ENCODE measurements at places on chromosomes 5 and 9. TPM values are rescaled to one million over a fixed set of nuclear protein-coding genes. Genes with fewer than 3 reads are reported as not detected.

DNA sequence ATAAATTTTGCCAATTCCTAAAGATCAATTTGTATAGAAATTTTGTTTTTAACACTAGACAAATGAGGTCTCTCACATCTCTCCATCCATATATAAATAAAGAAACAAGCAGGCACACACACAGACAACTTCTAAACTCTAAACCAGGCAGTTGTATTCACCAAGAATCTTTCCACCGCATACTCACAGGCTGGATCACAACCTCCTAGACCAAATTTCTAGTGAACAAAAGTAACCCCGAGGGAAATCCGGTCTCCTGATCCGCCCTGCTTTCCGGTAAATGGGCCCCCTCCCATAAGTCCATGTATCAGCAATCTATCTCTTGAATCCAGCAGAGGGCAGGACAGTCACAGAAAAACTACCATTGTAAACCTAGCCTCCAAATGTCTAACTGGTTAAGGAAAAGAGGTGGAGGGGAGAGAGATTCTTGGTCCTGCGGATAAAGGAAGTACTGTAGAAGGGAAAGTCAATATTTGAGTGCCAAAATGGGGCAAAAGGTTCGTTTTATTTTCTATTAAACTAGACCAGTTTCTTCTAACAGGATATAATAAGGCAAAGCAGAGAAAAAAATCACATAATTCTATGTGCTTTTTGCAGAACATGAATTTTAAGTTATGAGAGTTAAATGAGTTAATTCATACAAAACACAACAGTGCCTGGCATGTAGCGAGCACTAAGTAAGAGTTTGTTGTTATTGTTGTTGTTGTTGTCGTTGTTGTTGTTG, 4.8 kb upstream of the SMU1 start:
- H3K27me3 ChIP-seq, result no peaks in the 10 kb centered on the region
- H3K4me3 ChIP-seq, result peak overlapping the region; percentile 4
- DNase-seq, result peak; percentile 50
- no peaks in the 10 kb centered on the region for H3K36me3 ChIP-seq
- no peaks in the 10 kb centered on the region for H3K4me1 ChIP-seq

DNA sequence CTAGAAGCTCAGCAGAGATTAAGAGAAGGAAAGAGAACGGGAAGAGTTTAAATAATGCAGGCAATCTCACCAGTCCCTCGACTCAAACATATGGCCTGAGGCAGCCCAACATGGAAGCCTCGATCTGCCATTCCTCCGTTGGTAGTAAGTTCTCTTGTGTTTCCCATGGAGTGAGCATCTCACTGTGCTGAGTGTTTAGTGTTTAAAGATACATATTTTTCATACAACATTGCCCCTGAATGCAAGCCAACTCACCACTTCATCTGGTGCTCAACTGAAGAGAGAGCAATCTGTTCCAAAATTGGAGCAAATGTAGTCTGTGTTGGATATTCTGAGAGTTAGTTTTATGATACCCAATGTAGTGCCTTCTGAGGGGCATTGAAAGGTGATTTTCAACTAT, 171.5 kb upstream of the ATP10B start:
- H3K27ac ChIP-seq, result no peak overlapping the region
- no peaks in the 10 kb centered on the region for H3K4me1 ChIP-seq
- no peak overlapping the region for H3K4me3 ChIP-seq
- no peaks in the 10 kb centered on the region for H3K27me3 ChIP-seq
- DNase-seq, result no peak

GRCh38 chr9:15438891-15439290, 16.2 kb downstream of the SNAPC3 start:
- no peak for DNase-seq
- no peaks in the 10 kb centered on the region for H3K27me3 ChIP-seq
- H3K36me3 ChIP-seq, result peaks cover 11% of the 10 kb centered on the region

- H3K36me3 ChIP-seq, result no peaks in the 10 kb centered on the region
- H3K4me1 ChIP-seq, result no peaks in the 10 kb centered on the region
- DNase-seq, result no peak
- no peak overlapping the region for H3K27ac ChIP-seq
- no peaks in the 10 kb centered on the region for H3K27me3 ChIP-seq
Measured at GRCh38 chr9:125380406-125380805, 118.8 kb downstream of the GAPVD1 start.

CDC25C gene
- 6.9 TPM for total RNA-seq
